Stimulated activated CD8-positive, alpha-beta memory T cell treated with anti-CD3 and anti-CD28 coated beads, Interleukin-15, amount 100 ng/mL, for 48 hours (primary cell): ENCODE measurements at places on chromosomes 2 and 18.

DNA sequence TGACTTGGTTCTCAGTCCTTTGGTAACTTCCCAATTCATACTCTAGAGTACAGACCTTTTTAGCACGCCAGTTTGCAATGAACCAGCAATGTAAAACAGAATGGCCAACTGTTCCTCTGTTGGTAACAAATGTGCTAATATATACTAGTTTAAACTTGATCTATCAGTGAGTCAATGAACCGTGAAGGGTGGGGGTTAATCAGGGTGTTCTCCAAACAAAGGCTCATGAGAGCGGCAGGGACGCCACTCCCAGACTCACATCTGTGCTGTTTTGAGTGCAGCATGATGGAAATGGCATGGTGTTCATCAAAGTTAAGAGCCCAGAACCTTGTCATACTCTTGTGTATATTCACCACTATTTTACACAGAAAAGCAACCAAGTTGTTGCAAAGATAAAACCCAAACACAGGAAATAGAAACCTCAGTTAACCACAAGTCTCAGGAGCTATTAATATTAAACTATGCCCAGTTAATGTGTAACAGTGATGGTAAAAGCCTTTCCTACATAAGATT is 70.3 kb downstream of the CERKL start:
- DNase-seq, result peak; percentile 2

DNA sequence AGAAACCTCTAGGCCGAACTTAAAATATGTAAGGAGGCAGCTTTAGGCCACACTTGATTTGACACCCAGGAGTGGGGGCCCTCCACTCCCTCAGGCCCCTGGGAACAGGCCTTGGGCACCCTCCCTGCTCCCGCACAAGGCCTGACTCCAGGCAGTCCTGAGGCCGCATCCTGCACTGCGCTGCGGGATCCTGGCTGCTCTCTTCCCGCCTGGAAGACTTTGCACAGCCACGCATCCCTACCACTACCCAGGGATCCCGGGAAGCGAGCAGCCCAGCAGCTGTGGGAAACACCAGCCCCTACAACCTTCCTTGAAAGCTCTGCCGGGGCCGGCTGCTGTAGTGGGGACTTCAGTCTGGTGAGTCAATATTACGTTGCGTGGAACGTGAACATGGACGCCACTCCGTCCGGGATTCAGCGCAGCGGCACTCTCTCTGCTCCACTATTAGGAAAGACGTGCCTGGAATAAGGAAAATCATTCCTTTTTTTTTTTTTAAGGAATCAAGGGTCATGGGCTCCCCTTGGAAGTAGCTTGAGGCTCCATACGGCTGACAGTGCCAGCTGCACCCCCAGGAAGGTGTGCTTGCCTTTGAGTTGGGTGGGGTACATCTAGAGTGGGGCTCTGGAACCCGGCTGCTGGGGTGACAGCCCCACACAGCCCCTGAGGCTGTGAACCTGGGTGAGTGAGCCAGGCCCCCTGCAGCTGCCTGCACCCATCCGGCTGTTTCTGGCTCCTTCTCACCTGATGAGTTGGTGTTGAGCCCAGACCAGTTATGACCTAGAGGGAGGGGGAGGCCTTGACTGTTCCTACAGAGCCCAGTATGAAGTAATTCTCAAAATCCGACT is 119.2 kb upstream of the TMEM18 start:
- DNase-seq, result no peak

DNA sequence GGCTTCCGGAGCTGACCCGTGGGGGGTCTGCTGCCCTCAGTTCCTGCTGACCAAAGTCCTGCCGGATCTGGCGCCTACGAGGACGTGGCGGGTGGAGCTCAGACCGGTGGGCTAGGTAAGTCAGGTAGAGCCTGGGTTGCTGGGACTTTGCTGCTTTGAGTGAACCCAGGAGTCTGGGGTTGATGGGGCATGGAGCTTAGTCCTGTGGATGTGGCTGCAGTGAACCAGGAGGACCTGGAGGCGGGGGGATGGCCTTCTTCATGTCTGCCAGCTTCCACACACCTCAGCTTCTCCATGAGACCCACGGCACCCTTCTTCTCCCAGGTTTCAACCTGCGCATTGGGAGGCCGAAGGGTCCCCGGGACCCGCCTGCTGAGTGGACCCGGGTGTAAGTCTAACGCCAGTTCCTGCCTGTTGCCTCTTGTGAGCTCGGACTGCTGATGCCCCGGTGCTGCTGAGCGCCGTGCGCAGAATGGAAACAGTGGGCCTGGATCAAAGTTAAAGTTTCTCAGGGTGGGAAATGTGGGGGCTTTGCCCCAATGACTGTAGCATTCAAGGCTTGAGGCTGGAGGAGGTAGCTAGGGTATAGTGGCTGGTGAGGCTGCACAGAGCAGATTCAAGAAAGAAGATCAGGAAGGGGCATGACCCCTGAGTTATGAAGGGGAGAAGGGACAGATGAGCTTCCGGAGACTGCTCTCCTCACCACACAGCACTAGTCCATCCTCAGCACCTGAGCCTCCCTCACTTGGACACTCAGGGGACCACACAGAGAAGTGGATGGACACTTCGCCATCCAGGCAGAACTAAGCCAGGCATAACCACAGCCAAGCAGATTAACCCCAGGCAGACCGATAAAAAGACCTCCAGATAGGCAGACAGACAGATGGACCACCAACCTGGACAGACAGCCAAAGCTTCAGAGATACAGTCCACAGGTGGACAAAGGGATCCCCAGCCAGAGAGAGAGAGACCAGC is 17.3 kb downstream of the PTPN18 start:
- no peak for DNase-seq

GRCh38 chr2:71851094-71851750 is 296.4 kb downstream of the CYP26B1 start:
- DNase-seq, result no peak

DNA sequence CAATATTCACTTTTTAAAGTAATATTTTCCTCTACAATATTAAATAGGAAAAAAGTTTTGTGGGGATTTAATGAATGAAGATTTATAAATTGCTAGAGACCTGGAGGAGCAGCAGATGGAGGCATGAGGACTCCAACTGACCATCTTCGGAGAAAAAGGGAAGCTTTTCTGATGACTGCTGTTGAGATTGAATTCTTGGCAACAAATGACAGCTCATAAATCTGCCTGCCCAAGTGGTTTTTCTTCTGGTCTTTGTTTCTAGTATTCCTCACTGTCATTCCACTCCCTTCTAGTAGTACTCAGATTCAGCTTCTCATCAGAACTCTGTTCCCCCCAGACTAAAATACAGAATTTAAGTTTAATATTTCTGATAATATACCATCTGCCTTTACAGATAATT is 157.0 kb downstream of the EML6 start:
- DNase-seq, result no peak

DNA sequence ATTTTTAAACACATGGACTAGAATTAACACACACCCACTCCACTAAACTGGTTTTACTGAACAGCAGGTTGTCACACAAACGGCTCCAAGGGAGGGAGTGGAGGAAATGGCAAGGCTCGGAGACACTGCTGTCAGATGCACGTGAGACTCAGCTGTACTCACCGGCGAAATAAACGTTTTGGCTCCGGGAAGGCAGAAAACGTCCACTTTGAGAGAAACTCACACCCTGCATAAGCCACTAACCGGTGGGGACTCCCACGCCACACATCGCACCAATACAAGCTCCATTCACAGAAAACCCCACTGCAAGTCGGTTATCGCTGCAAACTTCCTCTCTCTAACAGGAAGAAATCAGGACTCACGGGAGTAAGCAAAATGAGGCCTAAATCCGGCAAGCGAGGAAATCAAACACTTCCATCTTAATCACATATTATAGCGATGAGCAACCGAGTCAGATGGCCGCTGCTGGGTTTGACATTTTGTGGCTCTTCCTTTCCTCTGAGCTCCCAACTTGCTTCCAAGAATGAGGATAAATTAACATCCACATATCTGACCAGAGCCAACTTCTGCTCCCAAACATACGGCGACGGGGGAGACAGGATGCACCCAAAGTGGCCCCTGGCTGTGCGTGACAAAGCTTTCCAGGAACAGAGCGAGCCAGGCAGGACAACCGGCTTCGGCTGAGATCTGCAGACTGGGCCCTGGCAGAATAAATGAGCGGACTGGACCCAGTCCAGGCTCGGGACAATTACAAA is 63.5 kb downstream of the HDAC4 start:
- no peak for DNase-seq

DNA sequence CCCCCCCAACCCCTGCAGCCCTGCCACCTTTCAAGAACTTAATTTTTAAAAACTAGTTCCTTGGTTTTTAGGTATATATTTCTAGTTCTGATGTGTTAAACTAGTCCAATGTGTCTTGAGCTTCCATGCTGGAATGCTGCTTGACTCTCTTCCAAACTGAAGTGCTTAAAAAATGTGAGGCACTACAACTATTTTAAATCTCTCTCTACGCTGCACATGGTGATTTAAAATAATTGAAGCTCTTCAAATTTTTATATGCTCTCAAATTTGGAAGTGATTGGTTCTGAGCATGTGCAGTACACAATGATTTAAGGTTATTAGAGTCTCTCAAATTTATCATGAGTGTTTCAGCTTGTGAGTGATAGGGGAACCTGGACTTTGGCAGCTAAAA is 192.6 kb upstream of the ZEB2 start:
- no peak for DNase-seq

DNA sequence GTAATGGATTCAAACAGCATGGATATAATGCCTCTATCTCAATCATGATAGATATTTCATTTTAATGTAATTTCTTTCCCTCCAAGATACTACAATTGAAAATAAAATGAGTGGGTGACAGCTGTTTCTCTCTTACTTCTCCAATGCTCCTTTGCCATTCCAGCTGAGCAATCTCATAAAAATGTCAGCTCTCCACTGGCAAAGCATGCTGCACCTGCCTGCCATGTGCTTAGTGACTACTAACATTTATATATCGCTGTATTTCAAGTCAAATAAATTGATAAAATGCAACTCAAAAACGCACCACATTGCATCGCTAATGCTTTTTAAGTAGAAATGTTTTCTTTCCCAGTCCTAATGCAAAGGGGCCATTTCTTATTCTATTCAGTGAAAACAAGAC is 1093.9 kb downstream of the CBLN2 start:
- no peak for DNase-seq

GRCh38 chr2:232330068-232330999 is 48.2 kb upstream of the ALPP start:
- no peak for DNase-seq

DNA sequence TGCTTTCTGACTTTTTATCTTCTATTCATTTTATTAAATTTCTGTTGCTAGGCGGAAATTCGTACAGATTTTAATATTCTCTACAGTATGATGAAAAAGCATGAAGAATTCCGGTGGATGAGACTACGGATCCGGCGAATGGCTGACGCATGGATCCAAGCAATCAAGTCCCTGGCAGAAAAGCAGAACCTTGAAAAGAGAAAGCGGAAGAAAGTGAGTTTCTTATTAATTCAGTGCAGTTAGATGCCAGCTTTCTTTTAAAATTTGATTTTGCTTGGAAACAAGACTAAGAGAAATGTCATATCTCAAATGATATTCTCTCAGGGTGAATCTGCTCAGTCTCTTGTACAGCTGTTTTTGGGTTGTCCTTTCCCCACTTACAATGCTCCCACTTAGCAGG is 84.3 kb downstream of the MGAT5 start:
- DNase-seq, result no peak

- no peak for DNase-seq
Observed at GRCh38 chr2:181785691-181786344, 105.5 kb upstream of the NEUROD1 start.

DNA sequence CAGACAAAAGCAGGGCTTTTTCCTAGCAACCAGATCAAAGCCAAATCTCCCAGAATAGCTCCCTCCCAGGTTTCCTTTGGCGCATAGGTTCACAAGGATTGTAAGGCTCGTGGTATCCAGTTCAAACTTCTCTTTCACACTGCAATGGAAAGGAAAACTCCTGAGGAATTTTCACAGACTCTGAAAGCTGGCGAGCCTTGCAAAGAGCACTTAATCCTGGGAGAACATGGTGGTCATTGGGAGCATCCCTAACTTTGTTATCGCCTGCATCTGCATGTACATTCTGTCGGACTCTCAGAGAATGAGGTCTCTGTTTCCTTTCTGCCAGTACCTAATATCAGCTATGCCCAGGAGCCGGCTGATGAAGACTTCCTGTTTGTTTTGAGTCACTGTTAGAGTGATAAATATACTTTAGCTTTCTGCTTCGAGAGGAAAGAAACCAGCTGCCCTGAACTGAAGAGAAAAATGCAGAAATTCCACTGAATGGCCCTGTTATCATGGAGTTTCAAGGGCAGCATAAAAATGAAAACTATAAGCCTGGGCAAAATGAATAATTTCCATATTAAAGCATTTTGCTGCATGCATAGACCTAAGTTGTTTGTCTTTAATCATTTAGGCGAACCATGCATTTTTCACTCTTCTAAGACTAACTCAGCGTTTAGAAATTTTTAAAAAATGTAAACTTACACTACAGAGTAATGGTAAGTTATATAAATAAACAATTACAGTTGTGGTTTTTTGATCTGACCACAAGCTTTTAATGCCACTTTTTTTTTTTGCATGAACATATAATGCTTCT is 76.4 kb upstream of the ZEB2 start:
- DNase-seq, result no peak

GRCh38 chr2:25651066-25651465 is 22.3 kb downstream of the DTNB start:
- DNase-seq, result no peak

- DNase-seq, result no peak
Observed at GRCh38 chr2:95836151-95836550, 155.5 kb downstream of the ANKRD36C start.

- DNase-seq, result no peak
Observed at GRCh38 chr18:48808476-48808875, 142.3 kb downstream of the SMAD7 start.

DNA sequence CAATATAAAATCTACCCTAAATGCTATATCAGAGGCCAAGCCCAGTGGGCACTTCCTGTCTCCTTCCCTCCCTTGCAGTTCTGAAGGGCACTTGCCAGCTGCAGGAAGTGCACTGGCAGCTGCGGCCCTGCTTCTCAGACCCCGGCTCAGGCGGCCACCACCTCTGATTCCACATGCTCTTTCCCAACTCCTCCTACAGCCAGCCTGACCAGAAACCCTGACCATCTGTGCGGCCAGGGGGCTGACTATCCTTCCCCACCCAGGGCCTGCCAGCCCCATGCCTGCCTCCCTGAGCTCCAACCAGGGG is 88.6 kb downstream of the ZBTB7C start:
- no peak for DNase-seq

DNA sequence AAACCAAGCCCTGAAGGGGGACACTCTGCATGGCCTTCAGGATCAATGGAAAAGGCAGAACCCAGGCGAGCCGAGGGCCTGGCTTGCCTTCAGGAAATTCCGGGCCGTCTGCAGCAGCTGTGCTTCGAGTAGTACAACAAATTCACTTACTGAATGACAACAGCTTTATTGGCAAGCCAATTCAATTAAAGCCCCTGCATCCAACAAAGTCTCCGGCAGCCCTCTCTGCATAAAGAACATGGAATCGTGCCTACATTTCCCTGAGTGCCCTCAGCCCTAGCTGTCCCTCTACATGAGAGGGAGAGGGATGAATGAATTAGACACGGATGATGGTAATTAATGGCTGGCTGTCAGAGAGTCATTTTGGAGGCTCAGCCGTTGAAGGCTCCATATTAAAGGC is 189.0 kb downstream of the BCL11A start:
- DNase-seq, result no peak
